ENCODE measurements at places on chromosomes 1 and 21.

DNA sequence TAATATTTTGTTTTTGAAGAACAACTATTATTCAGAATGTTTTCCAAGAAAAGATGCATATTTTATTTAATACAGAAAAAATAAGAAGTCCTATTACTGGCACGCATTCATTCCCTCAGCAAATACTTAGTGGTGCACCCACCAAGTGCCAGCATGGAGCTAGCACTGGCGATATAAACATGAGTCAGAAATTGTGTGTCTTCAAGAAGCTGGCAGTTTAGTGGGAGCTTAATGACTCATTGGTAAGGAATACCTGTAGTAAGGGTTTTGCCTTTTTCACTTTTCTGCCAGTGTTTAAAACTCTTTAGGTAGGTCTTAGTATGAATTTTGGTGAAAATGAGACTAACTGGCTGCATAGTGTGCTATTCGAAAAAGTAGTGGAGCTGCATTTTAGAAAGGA is 6.3 kb downstream of the MAGI3 start:
- no peak for DNase-seq

DNA sequence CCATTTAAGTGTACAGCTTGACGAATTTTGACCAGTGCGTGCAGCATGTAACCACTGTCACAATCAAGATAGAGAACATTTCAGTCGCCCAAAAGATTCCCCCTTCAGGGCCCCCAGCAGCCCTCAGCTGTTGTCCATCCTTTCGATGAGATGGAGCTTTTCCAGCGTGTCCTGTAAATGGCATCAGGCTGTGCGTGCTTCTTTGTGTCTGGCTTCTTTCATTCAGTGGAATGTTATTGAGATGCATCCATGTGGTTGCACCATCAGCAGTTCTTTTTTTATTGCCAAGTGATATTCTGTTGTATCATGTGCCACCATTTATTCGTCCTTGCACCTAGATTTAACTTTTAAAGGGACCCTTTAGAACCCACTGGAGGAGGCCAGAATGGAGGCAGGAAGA is 21.9 kb downstream of the UBE2Q1 start:
- DNase-seq, result no peak

DNA sequence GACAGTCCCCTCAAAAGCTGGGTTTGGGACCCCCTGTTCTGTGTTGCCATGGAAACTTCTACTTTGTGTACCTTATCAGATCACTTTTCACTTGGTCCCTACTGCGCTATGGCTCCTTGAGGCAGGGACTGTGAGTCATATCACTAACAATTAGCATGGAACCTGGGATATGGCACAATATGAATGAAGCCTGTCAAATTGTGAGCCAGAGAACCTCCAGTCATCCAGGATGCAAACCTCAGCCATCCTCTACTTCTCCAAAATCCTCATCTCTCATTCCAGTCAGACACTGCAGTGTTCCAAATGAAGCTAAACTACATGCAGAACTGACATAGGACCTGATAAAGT is 11.2 kb upstream of the CAPZB start:
- no peak for DNase-seq

- no peak for DNase-seq
These were observed 23.1 kb upstream of the PDPN start for GRCh38 chr1:13560541-13560940.

DNA sequence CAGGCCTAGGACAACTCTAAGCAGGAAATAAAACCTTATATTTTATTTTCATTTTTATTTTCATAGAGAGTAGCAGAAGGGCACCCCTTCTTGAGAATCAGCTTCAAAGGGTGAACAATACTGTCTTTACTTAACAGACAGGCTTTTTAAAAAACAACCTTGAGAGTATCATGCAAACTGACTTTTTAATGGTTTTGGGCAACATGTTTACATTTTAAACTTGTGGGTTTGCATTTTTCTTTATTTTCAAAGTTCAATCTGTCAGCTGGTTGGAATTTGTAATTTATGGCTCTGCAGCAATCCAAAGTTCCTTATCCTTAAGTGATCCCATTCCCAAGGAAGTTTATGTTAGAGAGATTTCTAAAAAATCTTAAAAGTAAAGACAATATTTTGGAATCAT is 392.3 kb upstream of the ADAMTS5 start:
- no peak for DNase-seq

All from stimulated activated CD4-positive, alpha-beta T cell treated with anti-CD3 and anti-CD28 coated beads, Interleukin-1b, Interleukin-23, amount 100 ng/mL, for 1 hour (primary cell).